ENCODE measurements at places on chromosomes 7 and 10.
A peak's percentile ranks its signal among the peaks of the same experiment; 100 is the strongest.

- no peak for DNase-seq
These were observed 38.5 kb downstream of the CABCOCO1 start for GRCh38 chr10:61701055-61701705.

DNA sequence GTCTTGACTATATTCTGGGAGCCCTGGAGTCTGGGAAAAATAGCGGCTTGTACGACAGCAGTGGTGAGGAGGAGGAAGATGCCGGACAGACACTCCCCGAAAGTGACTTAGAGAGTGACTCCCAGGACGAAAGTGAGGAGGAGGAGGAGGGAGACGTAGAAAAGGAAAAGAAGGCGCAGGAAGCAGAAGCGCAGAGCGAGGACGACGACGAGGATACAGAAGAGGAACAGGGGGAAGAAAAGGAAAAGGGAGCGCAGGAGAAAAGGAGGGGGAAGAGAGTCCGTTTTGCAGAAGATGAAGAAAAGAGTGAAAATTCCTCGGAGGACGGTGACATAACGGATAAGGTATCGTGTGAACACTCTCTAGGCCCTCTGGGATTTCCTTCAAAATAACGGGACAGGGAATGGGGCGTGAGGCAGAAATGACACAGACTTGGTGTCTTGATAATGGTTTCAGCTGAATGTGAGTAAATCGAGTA is 908 bp downstream of the NOM1 start:
- no peak for DNase-seq

GRCh38 chr10:3625959-3626751 is 158.9 kb downstream of the KLF6 start:
- DNase-seq, result peak; percentile 13

GRCh38 chr10:104505521-104506042 is 135.5 kb upstream of the SORCS3 start:
- DNase-seq, result no peak

DNA sequence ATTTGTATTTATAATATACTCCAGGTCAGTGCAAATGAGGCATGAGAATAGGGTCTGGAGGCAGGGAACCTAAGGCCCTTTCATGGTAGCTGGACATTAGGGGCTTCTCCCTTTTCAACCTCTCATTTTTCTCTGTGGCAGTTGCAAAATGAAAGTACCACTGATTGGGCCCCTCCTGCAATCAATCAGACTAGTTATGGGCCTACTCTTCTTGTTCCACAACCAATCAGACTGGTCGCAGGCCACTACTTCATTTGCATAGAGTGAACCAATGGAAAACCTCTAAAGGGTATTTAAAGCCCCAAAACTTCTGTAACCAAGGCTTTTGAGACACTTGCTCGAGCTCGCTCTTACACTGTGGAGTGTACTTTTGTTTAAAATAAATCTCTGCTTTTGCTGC is 10.0 kb upstream of the PRPS1L1 start:
- DNase-seq, result no peak

DNA sequence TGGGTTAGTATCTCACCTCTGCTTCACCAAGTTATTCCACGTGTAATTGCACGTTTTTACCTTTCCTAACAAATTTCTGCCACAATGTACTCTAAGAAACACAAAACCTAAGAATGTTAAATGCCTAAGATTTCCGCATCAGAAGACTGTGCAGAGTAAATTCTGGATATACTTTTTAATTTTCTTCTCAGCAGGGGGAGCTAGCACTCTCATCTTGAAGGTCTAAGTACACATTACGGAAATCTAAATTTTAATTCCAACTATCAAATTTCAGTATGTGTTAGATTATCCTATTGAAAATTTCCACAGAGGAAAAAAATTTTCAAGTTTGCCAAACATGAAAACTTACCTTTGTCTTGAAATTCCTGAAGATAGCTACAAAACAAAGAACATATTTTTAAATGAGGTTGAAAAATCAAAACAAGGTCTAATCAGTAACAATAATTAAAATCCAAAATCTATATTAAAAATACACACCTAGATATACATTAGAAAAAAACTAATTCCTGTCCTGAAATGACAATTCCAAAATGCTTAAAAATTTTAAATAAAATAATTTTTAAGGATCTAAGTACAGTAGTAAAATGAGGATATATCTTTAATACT is 10.5 kb downstream of the SKAP2 start:
- no peak for DNase-seq

DNA sequence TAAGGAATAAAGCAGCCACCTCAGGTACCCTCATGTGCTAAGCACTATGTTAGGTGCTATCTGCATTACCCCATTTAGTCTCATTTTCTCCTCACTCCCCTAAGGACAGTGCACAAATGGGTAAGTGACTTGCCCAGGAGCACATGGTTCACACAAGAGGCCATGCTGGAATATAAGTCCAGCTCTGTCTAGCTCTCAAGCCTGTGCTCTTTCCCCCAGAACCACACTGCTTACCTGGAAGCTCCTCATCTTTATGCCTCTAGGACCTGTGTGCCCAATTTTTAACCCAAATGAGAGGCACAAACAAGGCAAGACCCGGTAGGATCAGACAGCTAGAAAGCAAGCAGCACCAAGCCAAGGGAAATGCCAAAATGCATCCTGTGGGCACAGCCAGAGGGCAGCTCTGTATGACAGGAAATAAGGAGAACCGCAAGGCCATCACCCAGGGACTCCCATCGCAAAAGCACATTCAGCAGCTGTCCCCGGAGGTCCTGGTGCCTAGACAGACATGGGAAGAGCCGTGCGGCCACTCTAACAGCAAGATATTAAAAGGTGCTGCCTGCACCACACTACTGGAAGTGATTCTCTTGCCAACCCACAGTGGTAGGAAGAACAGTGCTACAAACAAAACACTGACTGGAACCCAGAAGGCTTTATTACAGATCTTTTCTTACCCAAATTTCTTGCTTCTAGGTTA is 88.1 kb downstream of the GSAP start:
- DNase-seq, result no peak

GRCh38 chr10:4482659-4483058 is 343.3 kb upstream of the AKR1E2 start:
- DNase-seq, result no peak

- no peak for DNase-seq
These were observed 127.9 kb upstream of the SEM1 start for GRCh38 chr7:96837593-96837992.

GRCh38 chr10:36254199-36254598 is 612.1 kb upstream of the FZD8 start:
- DNase-seq, result peak; percentile 18

GRCh38 chr7:108613949-108614381 is 44.3 kb downstream of the DNAJB9 start:
- no peak for DNase-seq

DNA sequence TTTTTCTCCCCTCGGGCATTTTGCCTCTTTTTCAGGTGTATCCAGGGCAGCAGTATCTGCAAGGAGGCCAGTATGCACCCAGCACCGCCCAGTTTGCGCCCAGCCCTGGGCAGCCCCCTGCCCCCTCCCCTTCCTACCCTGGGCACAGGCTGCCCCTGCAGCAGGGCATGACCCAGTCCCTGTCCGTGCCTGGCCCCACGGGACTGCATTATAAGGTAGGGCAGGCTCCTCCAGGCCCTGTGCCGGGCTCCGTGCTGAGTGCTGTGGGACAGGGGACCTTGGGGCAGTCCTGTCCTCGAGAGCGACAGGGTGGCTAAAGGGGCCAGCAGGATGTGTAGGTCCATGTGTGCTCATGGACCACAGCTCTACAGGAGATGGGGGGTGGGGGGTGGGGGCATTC is 10.6 kb downstream of the ZMIZ2 start:
- DNase-seq, result no peak

GRCh38 chr7:38554586-38554985 is 76.6 kb downstream of the AMPH start:
- DNase-seq, result no peak

DNA sequence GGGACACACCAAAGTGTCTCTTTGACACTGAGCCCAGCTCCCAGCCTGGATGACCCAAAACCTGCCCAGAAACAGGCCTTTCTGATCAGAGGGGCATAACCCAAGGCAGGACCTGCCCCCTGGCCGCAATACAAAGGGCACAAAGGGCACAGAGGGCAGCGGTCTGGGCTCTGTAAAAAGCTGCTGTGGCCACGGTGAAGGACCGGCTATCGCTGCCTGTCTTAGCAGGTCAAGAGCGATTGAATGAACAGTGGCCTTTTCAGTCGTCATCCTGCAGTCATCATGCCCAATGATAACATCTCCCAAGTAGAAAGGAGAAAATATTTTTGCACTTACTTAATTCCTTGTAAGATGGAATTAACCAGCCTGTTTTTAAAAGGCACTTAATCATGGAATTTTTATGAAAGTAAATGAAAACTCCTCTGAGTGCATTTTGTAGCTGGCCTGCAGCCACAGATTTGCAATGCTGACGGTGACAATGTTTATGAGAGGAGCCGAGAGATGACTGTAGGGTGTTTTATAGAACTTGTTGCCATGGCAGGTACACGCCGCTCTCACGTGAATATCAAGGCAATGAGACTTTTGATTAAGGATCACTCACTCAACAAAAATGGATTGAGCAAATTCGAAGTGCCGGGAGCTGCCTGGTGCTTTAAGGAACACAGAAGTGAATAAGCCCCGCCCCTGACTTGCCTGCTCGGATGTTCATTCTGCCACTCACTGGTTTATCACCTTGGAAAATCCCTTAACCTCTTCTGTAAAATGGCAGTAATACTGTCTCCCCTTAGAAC is 47.3 kb upstream of the BHLHA15 start:
- peak; percentile 66 for DNase-seq

DNA sequence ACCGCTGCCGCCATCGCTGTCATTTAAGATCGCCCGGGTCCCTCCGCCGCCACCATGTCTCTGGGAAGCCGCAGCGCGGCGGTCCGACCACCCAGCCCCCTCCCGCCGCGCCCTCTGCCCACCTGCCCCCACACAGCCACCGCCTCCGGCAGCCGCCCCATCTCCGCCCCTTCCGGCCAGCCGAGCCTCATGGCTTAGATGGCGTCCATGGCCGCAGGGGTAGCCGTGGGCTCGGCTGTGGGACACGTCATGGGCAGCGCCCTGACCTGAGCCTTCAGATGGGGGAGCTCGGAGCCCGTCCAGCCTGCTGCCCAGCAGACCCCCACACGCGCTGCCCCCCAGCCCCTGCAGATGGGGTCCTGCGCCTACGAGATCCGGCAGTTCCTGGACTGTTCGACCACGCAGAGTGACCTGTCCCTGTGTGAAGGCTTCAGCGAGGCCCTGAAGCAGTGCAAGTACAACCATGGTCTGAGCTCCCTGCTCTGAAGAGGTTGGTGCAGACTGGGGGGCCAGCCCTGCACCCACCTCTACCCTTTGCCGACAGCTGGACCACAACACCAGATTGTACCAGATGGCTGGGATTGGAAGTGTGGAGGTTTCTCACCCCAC is 38.0 kb upstream of the TARP start:
- peak; percentile 38 for DNase-seq

- DNase-seq, result no peak
These were observed 113.7 kb downstream of the CDK14 start for GRCh38 chr7:90709501-90710465.

- no peak for DNase-seq
These were observed 715.0 kb upstream of the NRP1 start for GRCh38 chr10:34049469-34049868.

DNA sequence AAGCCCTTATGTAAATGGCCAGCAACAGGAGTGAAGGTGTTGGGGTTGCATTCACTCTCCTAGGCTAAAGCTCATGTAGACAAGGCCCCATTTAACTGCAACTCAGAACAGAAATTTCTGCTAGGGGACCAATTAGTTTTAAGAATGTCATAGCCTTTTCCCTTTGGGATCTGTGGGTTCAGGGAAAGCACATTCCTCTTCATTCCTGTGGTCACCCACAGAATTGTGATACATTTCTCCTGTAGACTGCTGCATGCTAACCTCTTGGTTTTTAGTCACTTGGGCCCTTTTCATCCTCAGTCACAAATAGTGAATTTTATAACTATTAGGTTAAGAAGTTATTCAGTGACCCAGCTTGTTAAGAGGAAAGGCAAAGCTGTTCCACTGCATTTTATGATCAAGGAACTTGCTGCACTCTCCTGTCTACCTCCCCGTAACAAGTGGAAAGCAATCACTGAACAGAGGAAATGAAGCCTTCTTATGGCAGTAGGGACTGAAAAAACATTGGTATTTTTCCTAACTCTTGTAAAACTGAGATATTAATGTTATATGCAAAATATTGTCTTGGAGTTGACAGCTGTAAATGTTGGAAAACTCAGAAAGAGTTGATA is 124.9 kb downstream of the SND1 start:
- DNase-seq, result no peak

DNA sequence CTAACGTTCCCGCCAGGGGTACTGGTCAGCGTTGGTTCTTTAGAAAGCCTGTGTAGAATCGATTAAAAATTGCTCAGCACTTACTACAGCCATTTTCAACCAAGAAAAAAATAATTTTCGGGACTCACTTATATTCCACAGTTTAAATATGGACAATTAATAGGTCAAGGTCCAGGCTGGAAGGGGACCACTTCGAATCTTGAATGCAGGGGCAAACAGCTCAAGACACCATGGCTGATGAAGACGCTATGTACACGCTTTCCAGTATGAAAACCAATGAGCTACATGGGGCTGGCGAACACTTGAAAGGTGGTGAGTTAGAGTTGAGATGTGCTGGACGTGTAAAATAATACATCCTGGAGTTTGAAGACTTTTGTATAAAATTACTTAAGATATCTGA is 87.2 kb downstream of the PRKCQ start:
- DNase-seq, result no peak

GRCh38 chr10:69362471-69362954 is 54.2 kb downstream of the TACR2 start:
- peak; percentile 64 for DNase-seq

- no peak for DNase-seq
These were observed 164.6 kb upstream of the SH2B2 start for GRCh38 chr7:102122026-102122425.

DNA sequence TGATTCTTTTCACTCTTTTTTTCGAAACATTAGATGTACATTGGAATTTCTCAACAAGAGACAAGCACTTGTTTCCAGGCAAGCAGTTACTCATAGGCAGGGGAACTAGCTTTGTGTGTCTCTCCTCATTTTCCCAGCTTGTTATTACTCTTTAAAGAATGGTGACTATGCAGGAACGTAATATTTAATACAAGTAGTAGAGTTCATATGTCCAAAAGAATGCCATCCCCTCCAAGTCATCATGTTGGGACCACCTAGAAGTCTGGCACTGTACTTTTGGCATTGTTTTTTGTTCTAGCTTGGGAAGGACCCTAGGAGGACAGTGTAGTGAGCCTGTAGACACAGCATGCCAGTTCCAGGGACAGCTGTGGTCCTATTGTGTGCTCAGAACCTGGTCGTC is 650.7 kb downstream of the INHBA start:
- no peak for DNase-seq

DNA sequence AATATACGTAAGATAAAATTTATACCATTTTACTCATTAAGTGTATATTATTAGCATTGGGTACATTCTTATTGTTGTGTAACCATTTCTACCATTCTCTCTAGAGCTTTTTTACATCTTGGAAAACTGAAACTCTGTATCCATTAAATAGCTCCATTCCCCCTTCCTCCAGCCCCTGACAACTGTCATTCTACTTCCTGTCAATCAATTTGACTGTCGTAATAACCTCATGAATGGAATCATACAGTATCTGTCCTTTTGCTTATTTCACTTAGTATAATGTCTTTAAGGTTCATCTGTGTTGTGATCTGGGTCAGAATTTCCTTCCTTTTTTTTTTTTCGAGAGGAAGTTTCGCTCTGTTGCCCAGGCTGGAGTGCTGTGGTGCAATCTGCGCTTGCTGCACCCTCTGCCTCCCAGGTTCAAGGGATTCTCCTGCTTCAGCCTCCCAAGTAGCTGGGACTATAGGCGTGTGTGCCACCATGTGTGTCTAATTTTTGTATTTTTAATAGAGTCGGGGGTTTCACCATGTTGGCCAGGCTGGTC is 15.6 kb downstream of the ZRANB1 start:
- no peak for DNase-seq
